ENCODE measurements at places on chromosomes 1 and 21.
A peak's percentile ranks its signal among the peaks of the same experiment; 100 is the strongest.

GRCh38 chr1:71046891-71047634 is 553 bp downstream of the PTGER3 start:
- ATAC-seq = peak; percentile 55

GRCh38 chr1:34050709-34051485 is 114.1 kb downstream of the CSMD2 start:
- no peak for ATAC-seq

DNA sequence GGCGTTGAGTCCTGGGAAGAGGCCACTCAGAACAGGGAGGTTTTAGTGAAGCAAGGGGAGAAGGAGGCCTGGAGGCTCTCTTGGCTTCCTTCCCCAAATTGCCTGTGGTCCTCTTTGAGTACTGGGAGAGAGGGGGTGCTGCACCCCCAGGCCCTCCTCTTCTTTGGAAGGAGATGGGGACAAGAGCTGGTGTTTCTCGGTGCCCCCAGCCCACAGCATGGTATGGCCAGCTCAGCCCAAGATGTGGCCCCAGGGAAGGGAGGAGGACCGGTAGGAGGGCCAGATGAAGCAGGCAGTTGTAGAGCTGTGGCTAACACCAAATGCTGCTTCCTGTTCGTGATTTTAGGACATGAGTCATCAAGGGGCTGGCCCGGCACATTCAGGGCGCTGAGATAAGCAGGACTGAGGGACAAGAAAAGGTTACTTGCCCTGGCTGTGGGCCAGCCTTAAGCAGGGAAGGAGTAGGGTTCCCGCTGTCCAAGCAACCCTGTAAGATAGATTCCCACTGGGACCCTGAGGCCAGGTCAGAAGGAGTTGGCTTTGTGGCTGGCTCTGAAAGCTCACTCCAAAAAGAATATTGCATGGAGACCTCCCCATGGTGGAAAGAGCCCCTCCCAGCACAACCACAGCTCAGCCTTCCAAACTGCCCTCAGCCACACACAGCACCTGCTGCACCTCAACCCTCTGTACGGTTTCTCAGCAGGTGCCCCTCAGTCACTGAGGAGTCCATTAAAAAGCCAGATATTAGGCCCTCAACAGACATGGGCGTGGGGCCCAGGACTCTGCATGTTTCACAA is 4.9 kb upstream of the TNFRSF1B start:
- peak; percentile 78 for ATAC-seq

DNA sequence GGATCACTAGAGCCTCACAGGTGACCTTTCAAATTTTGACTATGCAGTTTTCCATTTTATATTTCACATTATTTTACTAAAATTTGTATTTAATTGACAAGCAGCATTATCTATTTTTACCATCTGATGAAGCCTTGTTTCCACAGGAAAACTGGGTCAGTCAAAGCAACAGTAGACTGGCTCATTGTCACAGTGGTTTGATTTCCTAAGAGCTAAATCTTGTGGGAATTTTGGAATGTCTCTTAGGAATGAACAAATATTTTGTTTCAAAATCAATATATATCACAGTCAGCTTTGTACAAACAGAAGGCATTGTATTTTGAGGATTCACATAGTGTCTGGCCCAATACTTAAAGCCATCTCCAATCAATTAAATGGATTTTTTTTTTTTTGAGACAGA is 152.6 kb upstream of the RNPC3 start:
- ATAC-seq = no peak

DNA sequence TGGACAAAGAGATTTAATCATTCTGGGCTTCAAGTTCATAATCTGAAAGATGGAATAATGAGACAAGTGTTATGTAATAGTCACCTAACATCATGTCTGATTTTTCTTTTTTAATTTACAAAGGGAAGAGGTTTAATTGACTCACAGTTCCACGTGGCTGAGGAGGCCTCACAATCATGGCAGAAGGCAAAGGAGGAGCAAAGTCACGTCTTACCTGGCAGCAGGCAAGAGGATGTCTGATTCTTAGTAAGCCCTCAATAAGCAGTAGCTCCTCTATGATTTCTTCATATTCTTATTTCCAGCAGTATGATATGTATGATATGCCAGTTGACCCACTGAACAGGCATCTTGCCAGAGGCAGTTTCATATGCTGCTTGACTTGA is 152.7 kb downstream of the S1PR1 start:
- ATAC-seq = peak; percentile 65

GRCh38 chr1:22108339-22109105 is 34.4 kb downstream of the WNT4 start:
- no peak for ATAC-seq

GRCh38 chr1:24572301-24572700 is 16.4 kb downstream of the NCMAP start:
- no peak for ATAC-seq

DNA sequence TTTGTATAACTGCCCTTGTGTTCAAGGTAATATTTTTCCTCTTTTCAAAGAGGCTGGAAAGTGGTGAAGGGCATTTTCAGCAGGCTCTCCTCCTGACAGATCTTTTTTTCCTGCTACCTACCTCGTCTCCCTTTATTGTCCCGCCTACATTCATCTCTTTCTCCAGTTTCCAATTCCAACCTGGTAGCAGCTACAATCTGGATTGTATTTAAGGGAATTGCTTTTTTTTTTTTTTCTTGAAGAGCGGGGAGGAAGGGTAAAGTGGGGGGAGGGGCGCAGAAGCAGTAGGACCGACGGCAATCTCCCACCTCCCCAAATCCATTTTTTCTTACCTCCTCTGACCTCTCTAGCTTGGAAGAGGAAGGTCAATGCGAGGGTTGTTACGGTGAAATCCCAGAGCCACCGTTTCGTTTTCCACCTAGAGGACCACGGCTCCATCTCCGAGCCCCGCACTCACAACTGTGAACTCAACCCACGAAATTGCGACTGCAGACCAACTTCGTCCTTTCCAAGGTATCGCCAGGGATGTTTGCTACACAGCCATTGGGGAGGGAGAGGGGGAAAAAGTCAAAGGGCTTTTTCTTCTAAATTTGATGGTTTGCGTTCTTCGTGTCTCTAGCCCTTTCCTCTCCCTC is 464 bp downstream of the COL11A1 start:
- no peak for ATAC-seq

DNA sequence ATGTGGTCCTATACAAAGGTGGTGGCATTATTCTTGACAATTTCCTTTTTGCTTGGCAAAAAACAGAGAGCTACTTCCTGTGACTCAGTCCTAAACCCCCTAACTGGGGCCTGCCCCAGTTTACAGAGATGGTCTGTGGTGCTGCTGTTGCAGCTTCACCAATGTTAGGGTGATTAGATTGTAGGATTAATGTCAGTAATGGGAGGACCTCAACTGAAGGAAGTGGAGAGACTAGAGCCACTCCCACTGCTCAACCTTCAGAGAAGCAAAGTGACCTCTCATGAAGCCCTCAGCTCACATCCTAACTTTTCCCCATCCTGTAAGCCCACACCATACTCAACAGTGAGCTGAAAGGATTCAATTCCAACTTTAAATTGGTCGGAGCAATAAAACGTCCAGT is 3.6 kb downstream of the S100A6 start:
- peak; percentile 62 for ATAC-seq

DNA sequence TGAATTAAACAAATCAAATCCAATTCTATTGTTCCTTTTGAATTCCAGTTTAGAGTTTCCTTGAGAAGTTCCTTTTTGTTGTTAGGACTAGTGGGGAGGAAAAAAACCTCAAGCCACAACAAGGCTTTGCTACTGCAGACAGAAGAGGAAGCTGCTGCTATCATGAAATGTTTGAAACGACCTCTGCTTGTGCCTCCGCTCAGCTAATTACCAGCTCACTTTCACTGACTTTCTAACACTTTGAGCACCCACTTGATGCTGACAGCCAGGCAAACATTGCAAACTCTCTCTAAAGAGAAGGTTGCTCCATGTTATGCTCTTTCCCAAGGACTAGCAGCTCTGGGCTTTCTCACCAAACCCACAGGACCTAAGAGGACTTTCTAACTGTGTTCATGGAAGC is 203.9 kb upstream of the PROX1 start:
- ATAC-seq = no peak

GRCh38 chr1:19454265-19455146 is 30.8 kb downstream of the CAPZB start:
- ATAC-seq = peak; percentile 81

DNA sequence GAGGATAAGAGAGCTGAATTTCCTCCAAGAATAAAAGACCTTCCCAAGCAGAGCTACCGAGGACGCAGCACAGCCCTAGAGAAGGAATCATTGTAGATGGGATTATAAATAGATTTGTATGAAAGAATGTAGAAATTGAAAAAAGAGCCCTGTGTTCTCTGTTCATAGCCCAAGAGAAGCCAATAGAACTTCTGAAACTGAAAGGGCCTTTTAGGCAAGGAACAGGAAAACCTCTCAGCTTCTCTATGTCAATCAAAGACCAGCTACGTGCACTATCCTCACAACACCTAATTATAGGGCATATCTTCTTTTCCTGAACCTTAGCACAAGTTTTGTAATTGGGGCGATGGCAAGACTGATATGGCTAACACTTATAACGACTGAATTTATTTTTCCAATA is 192.4 kb upstream of the RNPC3 start:
- no peak for ATAC-seq

- no peak for ATAC-seq
These were observed 29.6 kb downstream of the CHD1L start for GRCh38 chr1:147272042-147272441.

DNA sequence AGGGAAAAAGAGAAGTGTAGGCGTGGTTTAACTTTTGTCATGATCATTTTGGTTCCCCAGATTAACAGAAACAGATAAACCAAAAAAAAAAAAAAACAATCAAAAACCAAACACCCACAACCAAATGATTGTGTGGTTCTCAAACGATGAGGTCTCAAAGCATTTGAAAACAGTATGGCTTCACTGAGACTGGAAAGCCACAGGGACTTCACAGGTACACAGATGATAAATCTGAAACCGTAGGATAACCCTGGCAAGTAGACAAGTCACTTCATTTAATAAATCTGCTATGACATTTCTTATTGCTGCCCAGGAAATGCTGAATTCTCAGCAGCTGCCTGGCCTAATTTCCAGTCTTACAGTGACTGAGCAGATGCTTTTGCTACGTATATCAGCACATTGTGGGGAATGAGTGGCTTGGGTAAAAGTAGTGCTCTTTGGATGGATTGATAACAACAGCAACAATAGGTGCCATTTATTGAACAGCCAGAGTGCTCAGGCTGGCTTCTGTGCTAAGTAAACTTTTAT is 6.1 kb downstream of the ST6GALNAC3 start:
- ATAC-seq = peak; percentile 52

DNA sequence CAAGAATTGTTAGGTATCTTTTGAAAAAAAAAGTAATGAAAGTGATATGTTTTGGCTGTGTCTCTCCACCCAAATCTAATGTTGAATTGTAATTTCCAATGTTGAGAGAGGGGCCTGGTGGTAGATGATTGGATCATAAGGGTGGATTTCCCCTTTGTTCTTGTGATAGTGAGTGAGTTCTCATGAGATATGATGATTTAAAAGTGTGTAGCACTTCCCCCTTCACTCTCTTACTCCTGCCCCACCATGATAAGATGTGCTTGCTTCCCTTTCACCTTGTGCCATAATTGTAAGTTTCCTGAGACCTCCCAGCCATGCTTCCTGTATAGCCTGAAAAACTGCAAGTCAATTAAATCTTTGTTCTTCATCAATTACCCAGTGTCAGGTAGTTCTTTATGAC is 70.7 kb downstream of the XCL2 start:
- no peak for ATAC-seq

DNA sequence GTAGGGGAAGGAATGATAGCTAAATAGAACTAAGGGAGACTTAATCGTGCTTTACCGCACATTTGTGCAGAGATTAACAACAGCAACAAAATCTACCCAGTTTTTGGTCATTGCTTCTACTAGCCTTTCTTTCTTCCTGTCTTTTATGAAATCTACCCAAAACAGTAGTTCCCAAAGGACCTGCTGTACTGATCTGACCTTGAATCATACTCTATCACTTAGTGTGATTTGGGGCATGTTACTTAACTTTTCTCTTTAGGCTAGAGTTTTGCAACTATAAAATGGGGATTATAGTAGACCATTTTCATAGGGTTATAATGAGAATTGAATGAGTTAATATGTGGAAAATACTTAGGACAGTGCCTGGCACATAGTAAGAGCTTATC is 30.5 kb upstream of the MACF1 start:
- no peak for ATAC-seq

- peak; percentile 24 for ATAC-seq
These were observed 10.1 kb upstream of the ADORA3 start for GRCh38 chr1:111513410-111514020.

GRCh38 chr1:31135973-31136600 is 70.6 kb upstream of the PUM1 start:
- no peak for ATAC-seq

- no peak for ATAC-seq
These were observed 149.3 kb downstream of the ADGRL2 start for GRCh38 chr1:81950037-81950436.

- no peak for ATAC-seq
These were observed 34.8 kb downstream of the S100B start for GRCh38 chr21:46570119-46570518.

GRCh38 chr1:157415661-157416060 is 136.7 kb downstream of the FCRL5 start:
- ATAC-seq = no peak

DNA sequence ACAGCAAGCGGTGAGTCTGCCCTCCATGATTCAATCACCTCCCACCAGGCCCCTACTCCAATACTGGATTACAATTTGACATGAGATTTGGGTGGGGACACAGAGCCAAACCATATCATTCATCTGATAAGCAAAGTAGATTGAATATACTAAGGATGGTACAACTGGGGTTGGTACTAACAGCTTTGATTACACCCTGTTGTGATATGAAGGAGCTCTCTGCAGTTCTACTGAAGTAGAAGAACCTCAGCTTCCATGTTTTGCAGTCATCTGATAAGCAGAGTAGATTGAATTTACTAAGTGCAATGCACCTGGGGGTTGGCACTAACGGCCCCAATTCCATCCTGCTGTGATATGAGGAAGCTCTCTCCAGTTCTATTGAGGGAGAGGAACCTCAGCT is 31.1 kb downstream of the RWDD3 start:
- no peak for ATAC-seq

GRCh38 chr1:240294566-240294965 is 202.9 kb downstream of the FMN2 start:
- no peak for ATAC-seq

DNA sequence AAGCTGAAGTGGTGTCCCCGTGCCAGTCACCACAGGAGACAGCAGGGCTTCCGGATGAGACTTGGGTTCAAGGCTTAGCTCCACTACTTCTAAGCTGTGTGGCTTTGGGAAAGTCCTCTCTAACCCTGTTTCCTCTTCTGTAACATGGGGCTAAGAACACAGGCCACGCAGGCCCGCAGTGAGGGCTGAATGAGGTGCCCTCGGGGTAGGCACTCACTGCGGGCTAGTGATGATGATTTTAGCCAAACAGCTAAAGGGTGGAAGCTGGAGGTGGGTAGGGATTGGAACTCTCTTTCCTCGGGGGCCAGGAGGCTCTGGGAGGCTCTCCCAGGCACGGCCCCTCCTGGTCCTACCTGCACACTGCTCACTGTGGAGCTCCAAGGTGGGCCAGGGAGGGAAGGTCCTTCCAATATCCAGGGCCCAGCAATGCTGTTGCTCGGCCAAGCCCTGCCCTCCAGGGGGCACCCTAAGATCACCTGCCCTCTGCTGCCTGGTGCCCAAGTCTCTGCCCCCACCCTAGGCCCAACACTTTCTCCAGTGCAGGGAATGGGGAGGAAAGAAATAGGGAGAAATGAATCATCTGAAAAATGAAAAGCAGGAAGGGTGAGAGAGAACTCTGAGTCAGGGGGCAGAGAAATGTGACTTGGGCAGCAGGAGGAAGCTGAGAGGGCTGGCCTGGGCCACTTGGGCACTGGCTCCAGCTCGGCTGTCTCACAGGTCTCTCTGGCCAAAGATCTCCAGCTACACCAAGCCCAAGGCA is 19.2 kb upstream of the EVA1B start:
- ATAC-seq = peak; percentile 86

- peak; percentile 96 for ATAC-seq
These were observed 18.1 kb upstream of the MYSM1 start for GRCh38 chr1:58717979-58718378.
